Thymus (tissue), 14 donors: ENCODE measurements at places on chromosomes 12 and 14. TPM values are rescaled to one million over a fixed set of nuclear protein-coding genes. Genes with fewer than 3 reads are reported as not detected.

Gene INSM2
- total RNA-seq: 0.05 TPM

- DNase-seq: no peak
Measured at GRCh38 chr14:37150414-37150813, 22.0 kb downstream of the SLC25A21 start.

Gene BCL2L14
- total RNA-seq: 11.4 TPM

Gene KERA
- 0.05 TPM for total RNA-seq

DNA sequence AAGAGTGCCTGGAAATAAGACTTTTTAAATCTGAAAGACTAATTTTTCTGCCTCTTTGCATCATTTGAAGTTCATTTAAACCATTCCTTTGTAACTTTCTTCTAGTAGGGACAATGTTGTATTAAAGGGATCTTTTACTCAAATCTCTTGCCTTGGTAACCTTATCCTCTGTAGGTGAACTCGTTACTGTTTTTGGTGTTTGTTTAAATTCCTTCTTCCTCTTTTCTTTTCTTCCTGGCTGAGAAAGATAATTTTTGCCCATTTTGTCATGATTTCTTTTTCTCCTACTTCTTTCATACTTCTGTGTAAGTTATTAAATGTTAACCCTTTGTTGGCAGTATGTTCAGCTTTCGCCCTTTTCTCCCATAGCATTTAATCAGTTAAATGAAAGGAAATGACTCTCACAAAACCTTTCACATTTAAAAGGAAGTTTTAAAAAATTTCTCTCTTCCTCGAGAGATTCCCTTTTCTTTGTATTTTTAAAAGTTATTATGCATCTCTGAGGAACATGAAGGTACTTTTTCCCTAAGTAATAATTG is 10.3 kb downstream of the VEZT start:
- DNase-seq: no peak

Gene COX8C
- total RNA-seq: not detected

Gene FOXN3
- total RNA-seq: 32.5 TPM

GRCh38 chr12:122001466-122002209 is 20.0 kb upstream of the BCL7A start:
- no peak for DNase-seq

GRCh38 chr14:72532686-72533454 is 361.0 kb downstream of the DPF3 start:
- no peak for DNase-seq

DNA sequence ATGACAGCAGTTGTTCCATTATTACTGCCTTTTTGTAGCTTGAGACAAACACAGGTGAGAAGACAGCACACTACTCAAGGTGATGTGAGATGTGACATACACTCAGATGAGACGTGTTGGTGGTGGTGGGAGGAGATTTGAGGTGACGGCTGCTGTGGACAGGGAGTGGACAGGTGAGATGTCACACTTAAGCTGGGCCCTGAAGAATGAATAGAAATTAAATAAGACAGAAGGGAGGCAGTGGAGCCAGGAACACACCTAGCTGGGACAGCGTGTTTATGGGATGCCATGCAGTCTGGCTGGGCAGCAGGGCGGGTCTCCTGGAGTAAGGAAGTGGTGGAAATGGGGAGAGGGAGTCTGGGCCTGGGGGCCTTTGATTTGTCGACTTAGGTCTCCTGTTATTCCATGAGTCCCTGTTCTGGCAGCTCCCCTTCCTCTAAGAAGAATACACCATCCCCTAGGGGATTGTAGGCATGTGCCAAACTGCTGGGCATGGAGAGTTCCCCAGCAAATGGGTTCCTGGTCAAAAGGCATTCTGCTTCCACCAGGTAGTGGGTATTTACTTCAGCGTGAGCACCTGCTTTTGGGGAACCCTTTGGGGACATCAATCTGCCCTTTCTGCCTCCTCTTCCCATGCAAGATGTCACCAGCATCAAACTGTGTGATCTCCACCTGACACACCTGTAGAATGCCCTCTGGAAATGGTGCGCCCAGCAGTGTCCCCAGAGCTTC is 71.2 kb upstream of the ESRRB start:
- DNase-seq: no peak

DNA sequence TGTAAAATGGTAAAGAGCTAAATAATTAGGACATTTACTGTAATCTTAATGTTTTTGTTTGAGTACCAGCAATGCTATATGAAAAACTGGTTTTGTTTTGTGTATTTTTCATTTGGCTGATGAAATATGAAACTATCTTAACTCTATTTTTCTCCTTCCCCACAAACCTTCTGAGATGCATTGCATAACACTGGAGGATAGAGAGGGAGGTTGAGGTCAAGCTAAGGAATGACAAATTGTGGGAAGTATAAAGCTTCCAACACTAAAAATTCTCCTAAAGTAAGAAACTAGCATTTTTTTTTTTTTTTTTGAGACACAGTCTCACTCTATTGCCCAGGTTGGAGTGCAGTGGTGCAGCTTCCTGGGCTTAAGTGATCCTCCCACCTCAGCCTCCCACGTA is 31.5 kb upstream of the SRP54 start:
- DNase-seq: no peak

Gene OLR1
- 0.52 TPM for total RNA-seq

Gene PMEL
- 0.28 TPM for total RNA-seq

Gene BDKRB1
- 0.05 TPM for total RNA-seq

Gene OR6C74
- not detected for total RNA-seq

DNA sequence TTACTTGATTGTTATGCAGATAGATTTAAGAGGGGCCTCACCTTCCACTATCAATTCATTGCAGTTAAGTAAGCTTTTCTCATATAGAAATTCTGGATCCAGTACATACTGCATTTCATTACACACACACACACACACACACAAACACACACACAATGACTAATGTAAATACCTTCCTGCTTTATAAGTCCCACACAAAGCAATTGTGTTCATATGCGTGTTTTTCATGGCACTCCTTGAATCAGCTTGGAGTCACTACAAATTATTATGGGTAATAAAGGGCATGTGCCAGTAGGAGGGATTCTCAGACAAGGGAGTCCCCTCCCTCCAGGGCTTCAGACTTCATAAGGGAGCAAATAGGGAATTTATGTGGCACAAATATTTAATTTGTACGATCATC is 4.5 kb downstream of the MIPOL1 start:
- DNase-seq: no peak

GRCh38 chr14:57382283-57382682 is 8.1 kb upstream of the NAA30 start:
- no peak for DNase-seq

Gene CD163
- 14.9 TPM for total RNA-seq

DNA sequence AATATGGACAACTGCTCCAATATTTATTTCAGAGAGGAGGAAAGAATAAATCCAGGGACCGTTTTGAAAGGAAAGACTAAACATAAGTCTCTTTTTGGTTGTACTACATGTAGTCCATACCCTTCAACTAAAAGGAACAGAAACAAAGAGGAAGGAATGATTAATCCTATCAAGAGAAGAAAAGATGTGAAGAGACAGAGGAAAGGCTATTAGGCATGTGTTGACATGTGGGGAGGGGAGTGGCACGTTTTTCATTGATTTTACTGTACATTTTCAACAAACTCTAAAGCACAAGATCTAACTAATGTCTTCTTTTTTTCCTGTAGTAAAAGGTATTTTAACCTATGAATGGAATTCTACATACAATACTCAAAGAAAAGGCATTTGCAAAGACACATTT is 85.6 kb downstream of the NAV3 start:
- no peak for DNase-seq

- DNase-seq: no peak
Measured at GRCh38 chr14:50030036-50030435, 86.3 kb downstream of the VCPKMT start.

DNA sequence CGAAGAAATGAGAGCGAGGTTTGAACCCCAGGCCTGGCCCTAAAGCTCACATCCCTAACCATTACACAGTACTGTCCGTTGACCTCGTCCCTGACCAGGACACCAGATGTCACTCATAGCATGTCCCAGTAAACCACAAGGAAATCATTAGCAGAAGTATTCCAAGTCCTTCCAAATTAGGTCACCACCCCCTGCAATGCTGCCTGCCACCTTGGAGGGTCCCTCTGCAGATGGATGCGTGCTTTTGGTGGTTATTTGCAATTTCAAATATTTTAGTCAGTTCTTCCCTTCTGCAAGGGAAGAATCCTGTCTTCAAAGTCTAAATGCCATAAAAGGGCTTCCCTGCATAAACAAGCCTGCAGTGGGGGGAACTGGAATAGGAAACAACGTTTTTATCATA is 71.3 kb downstream of the CLMN start:
- no peak for DNase-seq

GRCh38 chr12:103530307-103531066 is 34.7 kb upstream of the C12orf42 start:
- DNase-seq: no peak

Gene DIO3
- 0.24 TPM for total RNA-seq

GRCh38 chr14:95310635-95311380 is 8.9 kb downstream of the CLMN start:
- DNase-seq: no peak

Gene IL22
- total RNA-seq: 0.38 TPM

DNA sequence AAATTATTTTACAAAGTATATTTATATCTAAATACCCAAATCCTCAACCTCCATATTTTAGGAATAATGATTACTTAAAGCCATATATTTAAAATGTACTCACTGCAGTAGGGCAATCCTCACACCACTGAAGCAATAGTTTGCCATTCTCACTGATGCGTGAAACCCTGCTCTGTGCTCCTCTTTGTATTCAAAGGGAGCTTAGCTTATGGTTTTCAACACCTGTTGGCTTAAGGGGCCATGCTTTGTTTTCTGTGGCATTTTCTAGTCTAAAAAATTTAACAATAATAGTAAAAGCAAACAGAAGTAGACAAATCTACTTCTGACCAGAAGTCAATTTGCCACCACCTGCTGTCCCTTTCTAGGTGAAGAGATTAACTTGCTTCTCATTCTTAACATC is 294.6 kb downstream of the FLRT2 start:
- DNase-seq: no peak

Gene FAM186B
- total RNA-seq: 0.09 TPM

GRCh38 chr12:55142669-55143565 is 16.7 kb downstream of the OR9K2 start:
- DNase-seq: peak; percentile 17

- DNase-seq: no peak
Measured at GRCh38 chr12:21774358-21775132, at the start of gene KCNJ8. Gene KCNJ8, minus strand, starts transcription at chr12:21774706. Its CDS starts 1,090 bp downstream, at chr12:21773616.

GRCh38 chr14:104450811-104451401 is 128.7 kb upstream of the C14orf180 start:
- no peak for DNase-seq

- DNase-seq: no peak
Measured at GRCh38 chr14:53772936-53773335, 183.7 kb downstream of the BMP4 start.

DNA sequence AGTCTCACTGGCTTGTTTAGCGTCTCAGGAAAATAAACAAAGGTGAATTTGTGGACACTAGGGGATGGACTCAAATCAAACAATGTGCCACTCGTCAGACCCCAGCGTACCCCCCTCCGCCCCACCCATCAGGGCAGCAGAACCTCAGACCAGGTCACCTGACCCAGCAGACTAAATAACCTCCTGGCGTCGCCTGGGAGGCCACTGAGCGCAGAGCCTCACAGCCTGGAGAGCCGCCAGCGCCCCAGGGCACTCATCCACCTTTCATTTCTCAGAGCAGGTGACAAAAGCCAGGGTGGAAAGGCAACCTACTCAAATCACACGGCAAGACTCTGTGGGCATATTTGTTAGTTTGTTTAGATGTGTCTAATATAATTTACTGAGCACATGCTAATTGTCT is 100.9 kb downstream of the DICER1 start:
- DNase-seq: no peak

DNA sequence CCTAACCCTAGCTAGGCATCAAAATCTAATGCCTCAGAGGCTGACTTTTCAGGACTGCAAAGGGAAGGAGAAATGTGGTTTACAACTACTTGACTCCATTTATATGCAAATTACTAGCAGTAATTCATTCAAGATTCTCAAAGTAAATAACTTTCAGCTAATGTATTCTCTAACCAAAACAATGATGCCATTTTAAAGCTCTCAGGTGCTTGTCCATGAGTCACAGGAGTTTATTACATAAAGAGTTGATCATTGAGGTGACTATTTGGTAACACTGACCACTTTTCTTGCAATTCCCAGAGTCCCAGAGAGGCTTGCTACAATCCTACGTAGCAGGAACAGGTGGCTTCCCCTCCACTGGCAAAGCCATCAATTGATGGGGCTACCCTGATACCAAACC is 109.0 kb upstream of the SLC35F4 start:
- no peak for DNase-seq

- DNase-seq: no peak
Measured at GRCh38 chr12:47851303-47851952, 31.7 kb upstream of the HDAC7 start.
